ENCODE measurements at places on chromosomes 12 and 14.

- DNase-seq: no peak
Observed at GRCh38 chr12:47160316-47161244, 80.8 kb upstream of the AMIGO2 start.

DNA sequence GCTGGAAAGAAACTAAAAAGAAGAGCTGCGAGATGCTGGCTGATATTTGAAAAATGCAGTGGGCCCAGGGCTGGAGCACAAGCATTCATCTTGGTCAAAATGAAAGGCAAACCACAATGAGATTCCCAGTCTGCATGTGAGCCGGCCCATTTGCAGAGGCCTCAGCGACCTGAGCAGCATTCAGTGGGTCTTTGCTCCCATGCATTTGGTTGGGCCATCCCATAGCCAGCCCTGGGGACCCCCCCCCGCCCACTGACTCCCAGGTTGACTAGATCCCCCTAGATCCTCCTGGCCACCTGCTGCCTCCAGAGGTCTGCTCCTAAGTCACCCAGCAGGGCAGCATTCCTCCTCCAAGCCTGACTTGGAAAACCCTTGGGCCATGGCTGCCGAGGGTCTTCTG lies 59.8 kb downstream of the PRMT8 start:
- DNase-seq: no peak

- DNase-seq: no peak
Observed at GRCh38 chr12:122422730-122423257, 325 bp upstream of the CLIP1 start.

DNA sequence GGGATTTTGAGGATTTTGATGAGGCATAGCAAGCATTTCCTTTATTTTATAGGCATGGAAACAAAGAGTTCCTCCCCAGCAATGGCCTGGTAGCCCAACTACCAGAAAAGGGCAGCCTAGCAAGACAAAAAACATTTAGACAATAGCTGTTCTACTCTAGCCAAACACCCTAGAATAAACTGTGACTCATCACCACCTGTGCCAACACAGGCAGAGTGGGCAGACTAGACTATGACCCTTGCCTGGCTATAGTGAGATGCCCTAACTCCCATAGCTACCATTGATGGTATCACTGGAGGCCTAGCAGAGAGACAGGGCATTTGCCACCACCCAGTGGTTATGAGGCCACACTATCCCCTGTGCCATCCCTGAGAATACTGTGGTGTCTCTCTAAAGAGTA lies 15.5 kb upstream of the CCER1 start:
- no peak for DNase-seq

GRCh38 chr14:90296641-90297040 lies 35.1 kb downstream of the NRDE2 start:
- DNase-seq: no peak

- no peak for DNase-seq
Observed at GRCh38 chr12:67471810-67472209, 176.7 kb upstream of the DYRK2 start.

GRCh38 chr12:106138633-106139421 lies at the start of gene NUAK1:
TSS of gene NUAK1 (minus strand) at chr12:106138954. CDS start at chr12:106138653, 301 bp downstream.
- no peak for DNase-seq

- DNase-seq: no peak
Observed at GRCh38 chr12:12098691-12099015, 27.9 kb downstream of the BCL2L14 start.

DNA sequence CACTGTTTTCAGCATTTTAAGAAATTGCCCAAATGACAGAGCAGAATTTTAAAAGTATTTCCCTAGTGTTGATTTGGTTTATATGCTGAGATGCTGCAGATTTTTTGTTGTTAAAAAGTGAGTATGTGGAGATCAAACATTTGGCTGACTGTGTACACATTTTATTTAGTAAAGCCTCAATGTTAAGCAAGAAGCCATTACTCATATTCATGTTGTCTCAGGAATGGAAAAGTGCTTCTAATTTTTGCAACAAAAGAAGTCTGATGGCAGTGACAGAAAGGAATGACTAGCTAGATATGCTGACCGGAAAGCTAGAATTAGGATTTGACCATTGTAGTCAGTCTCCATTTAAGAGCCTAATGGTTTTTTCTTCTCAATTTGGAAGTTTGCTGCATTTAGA lies 22.5 kb downstream of the SLC38A6 start:
- no peak for DNase-seq

- DNase-seq: no peak
Observed at GRCh38 chr12:50103767-50104321, at the start of gene GPD1. TSS of gene GPD1 (plus strand) at chr12:50104008. CDS start at chr12:50104051, 43 bp downstream.

GRCh38 chr12:58163021-58163420 lies 221.7 kb downstream of the ATP23 start:
- no peak for DNase-seq

GRCh38 chr14:90429754-90430153 lies 32.9 kb downstream of the CALM1 start:
- no peak for DNase-seq

- DNase-seq: no peak
Observed at GRCh38 chr14:76812093-76812421, 625 bp downstream of the ANGEL1 start.

GRCh38 chr12:88416786-88417185 lies 163.5 kb downstream of the KITLG start:
- DNase-seq: no peak

DNA sequence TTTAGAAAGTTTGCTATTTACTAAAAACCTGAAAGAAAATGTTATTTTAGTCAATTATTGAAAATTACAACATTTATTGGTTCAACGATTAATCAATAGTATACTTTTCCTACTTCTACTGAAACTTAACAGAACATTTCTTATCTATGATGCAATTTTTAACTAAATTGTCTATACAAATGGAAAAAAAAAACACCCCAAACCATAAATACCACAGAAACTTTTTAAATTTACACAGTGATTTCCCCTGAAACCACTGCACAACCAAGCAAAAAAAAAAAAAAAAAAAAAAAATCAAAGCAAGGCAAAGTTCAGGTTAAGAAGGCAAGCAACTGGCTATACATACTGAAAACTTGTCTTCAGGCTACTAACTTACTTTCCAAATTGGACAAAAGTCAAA lies 71.9 kb upstream of the POC1B start:
- DNase-seq: no peak

GRCh38 chr14:64504897-64505794 lies 576 bp downstream of the ZBTB1 start:
- peak; percentile 86 for DNase-seq

DNA sequence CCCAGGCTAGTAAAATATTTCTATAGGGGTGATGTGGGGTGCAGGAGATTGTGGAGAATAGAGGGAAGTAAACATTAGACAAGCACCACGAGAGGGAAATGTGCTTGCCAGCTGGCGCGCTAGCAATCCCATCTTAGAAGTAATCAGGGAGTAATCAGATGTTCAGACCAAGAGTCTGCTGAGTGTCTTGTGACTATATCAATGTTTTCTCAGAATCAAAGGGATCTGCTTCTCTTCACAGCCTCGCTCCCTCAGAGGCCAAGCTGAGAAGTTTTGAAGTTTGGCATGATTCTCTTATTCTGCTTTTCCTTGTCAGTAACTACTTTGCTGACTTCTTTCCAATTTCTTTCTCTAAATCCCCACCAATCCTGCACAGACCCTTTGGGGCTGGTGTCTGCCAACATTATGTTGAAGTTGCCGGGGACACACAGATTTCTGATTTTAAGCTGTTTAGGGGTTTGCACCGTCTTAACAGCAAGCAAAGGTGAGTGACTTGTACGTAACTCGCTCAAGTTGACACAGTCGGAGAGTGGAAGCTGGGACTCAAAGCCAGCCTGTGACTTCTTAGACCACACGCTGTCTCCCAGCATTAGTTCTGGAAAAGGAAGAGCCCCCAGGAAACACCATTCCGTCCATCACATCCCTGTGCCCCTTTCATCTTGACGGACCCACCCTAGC lies 22.0 kb upstream of the TSPAN9 start:
- DNase-seq: no peak

- no peak for DNase-seq
Observed at GRCh38 chr12:132986885-132987225, 688 bp downstream of the ZNF26 start.

DNA sequence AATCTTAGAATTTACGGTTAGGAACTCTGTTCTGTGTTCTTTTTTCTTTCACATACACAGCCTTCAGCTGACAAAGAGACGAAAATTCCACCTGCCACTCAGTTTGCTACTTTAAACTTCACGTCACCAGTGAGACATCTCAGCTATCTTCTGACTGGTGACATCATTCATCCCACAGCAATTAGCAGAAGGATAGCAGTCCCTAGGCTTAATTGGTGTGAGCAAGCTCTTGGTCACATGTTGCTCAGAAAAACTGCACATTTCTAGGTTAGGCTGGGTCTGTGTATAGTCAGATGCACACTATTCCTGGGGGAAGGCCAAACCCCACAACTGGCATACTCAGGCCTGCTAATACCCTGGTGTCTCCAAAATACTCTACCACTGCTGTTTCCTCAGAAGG lies 23.9 kb downstream of the SLC7A7 start:
- DNase-seq: no peak

DNA sequence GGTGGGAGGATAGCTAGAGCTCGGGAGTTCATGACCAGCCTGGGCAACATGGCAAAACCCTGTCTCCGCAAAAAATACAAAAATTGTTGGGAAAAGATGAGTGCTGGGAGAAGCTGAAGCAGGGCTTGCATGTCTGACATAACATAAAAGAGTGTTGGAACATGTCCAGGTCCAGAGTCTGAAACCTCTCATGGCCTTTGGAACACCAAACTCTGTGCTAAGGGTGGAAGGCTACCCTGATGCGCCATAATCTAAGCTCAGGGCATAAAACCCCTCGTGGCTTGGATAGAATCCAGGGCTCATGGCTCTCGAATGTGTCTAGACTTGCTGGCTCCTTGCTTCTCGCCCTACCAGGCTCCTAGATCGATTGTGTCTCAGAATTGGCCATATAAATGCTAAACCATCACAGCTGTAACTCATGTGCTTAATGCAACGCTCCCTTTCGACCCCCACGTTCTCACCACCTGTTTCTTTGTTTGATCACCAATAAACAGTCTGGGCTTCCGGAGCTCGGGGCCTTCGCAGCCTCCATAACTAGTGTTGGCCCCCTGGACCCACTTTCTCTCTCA lies 6.7 kb upstream of the CLEC7A start:
- no peak for DNase-seq
